Endothelial cell of umbilical vein (primary cell): ENCODE measurements at places on chromosomes 5 and 9. TPM values are rescaled to one million over a fixed set of nuclear protein-coding genes. Genes with fewer than 3 reads are reported as not detected.

Gene CAMK4
- total RNA-seq = 5.4 and 8.2 TPM in 2 replicates

Gene CCNH
- 50.6 and 54.1 TPM in 2 replicates for total RNA-seq

Gene KIF4B
- total RNA-seq = 0.14 and 0.44 TPM in 2 replicates

Gene SMIM3
- 0.97 and 1.0 TPM in 2 replicates for total RNA-seq

Gene IL31RA
- total RNA-seq = 0.75 and 0.90 TPM in 2 replicates

Gene S100Z
- total RNA-seq = not detected in 2 replicates

DNA sequence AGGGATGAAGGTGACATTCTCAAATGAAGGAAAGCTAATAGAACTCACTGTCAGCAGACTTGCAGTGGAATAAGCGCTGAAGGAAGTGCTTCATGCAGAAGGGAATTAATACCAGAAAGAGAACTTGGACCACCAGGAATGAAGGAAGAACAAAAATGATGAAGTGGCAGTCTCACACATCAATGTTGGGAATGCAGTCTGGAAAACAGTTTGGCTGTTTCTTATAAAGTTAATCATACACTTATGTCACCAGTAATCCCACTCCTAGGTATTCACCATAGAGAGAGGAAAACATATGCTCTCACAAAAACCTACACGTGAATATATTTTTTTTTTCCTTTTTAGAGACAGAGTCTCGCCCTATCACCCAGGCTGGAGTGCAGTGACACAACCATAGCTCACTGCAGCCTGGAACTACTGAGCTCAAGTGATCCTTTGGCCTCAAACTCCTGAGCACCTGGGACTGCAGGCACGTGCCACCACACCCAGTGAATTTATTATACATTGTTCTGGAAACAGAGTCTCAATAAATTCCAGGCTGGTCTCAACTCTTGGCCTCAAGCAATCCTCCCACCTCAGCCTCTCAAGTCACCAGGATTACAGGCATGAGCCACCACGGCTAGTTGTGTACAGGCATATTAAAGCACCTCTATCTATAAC, 81.2 kb downstream of the ROR2 start:
- no peak overlapping the region for H3K4me3 ChIP-seq
- no peaks in the 10 kb centered on the region for H3K27me3 ChIP-seq

DNA sequence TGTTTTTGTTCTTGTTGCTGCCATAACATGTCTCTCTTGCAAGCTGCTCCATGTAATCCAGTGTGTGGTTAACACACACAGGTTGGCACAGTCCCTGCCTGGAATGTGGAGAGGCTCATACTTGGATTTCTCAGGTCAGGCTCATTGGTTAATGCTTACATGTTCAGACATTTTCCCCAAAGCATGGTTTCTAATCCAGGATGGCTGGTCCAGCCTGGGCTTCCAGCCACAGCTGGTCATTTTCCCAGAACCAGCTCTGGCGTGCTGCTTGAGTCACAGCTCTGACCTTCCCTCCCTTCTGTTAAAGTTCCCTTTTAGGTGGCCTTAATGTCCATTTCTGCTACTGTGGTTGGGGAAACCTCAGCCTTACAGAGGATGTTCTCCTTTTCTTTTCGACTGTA, 294.3 kb downstream of the TAF11L14 start:
- H3K36me3 ChIP-seq = no peaks in the 10 kb centered on the region
- DNase-seq = no peak
- no peaks in the 10 kb centered on the region for H3K27me3 ChIP-seq
- no peak overlapping the region for H3K4me3 ChIP-seq

- H3K36me3 ChIP-seq = no peaks in the 10 kb centered on the region
- no peak for DNase-seq
- H3K4me3 ChIP-seq = no peak overlapping the region
- H3K4me1 ChIP-seq = no peaks in the 10 kb centered on the region
- H3K27me3 ChIP-seq = no peaks in the 10 kb centered on the region
Measured at GRCh38 chr9:10230512-10230911, 382.3 kb downstream of the PTPRD start.

DNA sequence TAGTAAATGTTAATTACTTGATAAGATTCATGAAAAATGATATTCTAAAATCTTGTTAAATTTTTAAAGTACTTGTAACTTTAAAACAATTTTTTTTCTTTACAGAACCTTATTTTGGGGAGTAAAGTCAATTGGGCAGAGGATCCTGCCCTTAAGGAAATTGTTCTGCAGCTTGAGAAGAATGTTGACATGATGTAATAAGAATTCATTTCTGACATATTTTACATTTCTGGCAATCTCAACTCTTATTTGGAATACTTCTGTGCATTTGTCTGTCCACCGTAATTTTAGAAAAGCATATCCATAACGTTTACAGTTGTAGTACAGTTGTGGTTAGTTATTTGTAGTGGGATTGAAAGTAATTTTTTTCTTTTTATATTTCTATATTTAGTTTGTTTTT, 20.2 kb downstream of the CENPH start:
- DNase-seq = no peak
- H3K4me1 ChIP-seq = no peaks in the 10 kb centered on the region
- H3K36me3 ChIP-seq = no peaks in the 10 kb centered on the region
- H3K27me3 ChIP-seq = no peaks in the 10 kb centered on the region

DNA sequence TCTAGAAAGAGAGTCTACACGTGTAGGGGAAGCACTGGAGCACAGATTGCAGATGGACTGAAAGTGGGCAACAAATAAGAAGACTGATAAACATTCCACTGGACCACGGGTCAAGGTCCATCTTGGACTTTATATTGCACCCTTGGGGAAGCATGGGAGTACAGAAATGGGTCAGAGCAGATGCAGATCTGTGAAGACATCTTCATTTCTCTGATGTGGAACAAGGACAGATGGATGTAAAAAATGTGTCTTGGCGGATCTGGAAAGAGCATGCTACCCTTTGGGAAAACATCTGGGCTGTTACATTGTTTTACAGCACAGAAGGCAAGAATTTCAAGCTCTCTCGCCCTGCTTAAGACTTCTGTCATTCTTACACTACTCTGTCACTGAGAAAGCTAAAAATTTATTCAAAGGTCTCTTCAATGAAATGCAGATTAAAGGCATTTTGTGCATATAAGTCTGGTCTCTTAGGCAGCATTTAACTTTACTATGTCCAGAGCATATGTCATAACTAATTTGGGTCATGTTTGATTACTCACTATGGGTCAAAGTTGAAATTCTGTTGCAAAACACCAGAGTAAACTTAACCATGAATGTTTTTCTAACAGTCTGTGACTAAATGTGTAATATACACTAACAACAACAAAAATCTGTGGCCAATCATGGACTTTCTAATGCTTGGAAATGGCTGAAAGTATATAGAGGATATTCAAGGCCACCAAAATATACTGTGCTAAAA, 756.4 kb upstream of the DMAC1 start:
- H3K4me3 ChIP-seq = no peak overlapping the region
- peaks cover 6% of the 10 kb centered on the region for H3K4me1 ChIP-seq
- no peaks in the 10 kb centered on the region for H3K36me3 ChIP-seq
- no peak overlapping the region for H3K27ac ChIP-seq

DNA sequence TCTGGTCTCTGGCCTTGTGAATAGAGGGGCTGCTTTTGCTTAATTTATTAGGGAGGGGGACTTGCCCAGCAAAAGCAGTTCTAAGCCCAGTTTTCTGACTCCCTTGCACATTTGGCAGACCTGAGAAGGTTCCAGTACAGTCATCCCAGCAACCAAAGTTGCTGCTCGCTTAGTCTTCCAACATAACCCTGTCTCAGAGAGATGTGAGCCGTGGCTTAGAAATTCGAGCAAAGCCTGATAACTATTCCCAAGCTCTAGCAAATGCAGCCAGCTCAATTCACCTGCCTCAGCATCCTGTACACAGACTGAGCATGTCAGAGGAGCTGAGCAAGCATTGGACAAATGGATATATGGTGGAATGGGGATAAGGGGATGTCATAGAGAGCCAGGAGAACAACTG, 401.9 kb downstream of the SPOCK1 start:
- no peak overlapping the region for H3K27ac ChIP-seq
- no peaks in the 10 kb centered on the region for H3K36me3 ChIP-seq
- H3K4me1 ChIP-seq = no peaks in the 10 kb centered on the region
- no peak for DNase-seq
- H3K4me3 ChIP-seq = no peak overlapping the region

DNA sequence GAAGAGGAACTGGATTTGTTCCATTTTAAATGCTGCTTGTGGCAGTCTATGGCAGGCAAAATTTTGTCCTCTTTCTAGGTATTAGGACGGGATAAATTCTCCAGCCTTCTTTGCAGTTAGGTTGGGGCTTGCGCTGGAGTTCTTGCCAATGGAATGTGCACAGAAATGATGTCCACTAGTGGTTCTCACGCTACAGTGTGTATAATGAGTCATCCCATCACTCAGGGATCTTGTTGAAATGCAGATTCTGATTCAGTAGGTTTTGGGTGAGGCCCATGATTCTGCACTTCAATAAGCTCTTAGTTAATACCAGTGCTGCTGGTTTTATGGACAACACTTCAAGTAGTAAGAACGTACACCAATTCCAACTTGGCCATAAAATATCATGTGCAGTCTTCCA, 317.6 kb upstream of the KLF4 start:
- no peak for DNase-seq
- peaks cover 1% of the 10 kb centered on the region for H3K27me3 ChIP-seq
- no peak overlapping the region for H3K4me3 ChIP-seq
- H3K27ac ChIP-seq = no peak overlapping the region
- H3K4me1 ChIP-seq = no peaks in the 10 kb centered on the region
